CD4-positive, CD25-positive, alpha-beta regulatory T cell (primary cell): ENCODE measurements at places on chromosomes 16 and 17.
A peak's percentile ranks its signal among the peaks of the same experiment; 100 is the strongest.

- DNase-seq, result no peak
Observed at GRCh38 chr17:33079201-33079600, 87.6 kb downstream of the SPACA3 start.

GRCh38 chr17:67043283-67043682 is 1.1 kb upstream of the CACNG1 start:
- no peak for DNase-seq

GRCh38 chr16:57276596-57276995 is 7.9 kb downstream of the PLLP start:
- DNase-seq, result no peak

GRCh38 chr17:48231995-48232959 is 124.7 kb downstream of the SNX11 start:
- DNase-seq, result no peak

- no peak for DNase-seq
Observed at GRCh38 chr17:55330344-55330933, 65.7 kb downstream of the HLF start.

DNA sequence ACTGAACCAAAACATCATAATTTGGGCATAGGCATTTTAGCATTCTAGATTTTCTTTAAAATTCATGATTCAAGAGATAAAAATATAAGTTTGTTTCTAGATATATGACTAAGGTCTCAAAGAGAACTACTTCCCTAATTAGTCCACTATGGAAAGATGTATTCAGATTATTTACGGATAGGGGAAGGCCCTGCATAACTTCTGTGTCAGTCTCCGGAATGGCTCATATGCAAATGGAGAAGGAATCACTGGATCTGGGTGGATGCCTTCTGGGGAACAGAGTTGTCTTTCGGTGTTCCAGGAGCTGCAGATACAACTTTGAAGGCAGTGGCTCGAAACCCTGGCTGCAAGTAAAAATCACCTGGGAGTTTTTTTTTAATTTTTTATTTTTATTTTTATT is 17.1 kb upstream of the WFIKKN2 start:
- DNase-seq, result no peak

- no peak for DNase-seq
Observed at GRCh38 chr17:15973834-15974233, 25.7 kb downstream of the ZSWIM7 start.

GRCh38 chr16:31486045-31486444 is 3.1 kb downstream of the SLC5A2 start:
- DNase-seq, result no peak

DNA sequence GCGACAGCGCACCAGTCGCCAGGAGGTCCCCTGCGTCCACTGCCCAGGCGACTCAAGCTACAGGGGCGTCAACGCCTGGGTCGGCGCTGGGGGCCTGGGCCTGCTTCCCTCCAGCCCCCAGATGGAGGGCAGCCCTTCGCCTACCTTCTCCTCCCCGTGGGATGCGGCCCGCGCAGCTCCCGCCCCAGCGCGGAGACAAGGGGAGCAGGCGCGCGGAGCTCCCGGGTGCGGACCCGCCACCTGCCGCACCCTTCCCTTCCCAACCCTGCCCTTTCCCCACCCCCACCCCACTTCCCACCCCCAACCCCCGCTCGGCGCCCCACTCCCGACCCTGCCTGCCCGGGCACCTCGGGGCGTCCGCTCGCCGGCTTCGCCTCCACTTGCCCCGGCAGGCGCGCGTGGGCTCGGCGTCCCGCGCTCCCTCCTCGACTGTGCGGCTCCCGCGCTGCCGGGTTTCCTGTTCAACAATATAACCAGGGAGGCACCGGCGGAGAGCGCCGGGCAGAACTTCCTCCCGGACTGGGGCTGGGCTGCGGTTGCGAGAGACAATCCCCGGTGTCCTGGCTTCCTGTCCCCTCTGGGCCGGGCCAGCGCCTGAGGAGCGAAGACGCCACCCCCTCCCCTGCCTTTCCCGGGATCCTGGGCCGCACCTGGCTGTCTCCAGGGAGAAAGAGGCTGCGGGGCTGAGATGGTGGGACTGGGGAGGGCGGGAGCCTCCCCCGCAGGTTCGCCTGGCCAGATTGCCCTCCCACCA is at the start of gene ARHGAP27:
Gene ARHGAP27 (minus strand): TSS at position 466 of the 754 bp plus-strand sequence. CDS start 2,591 bp downstream, outside the sequence.
- DNase-seq, result no peak

- peak; percentile 75 for DNase-seq
Observed at GRCh38 chr17:30332057-30332542, 1.8 kb downstream of the TMIGD1 start.

DNA sequence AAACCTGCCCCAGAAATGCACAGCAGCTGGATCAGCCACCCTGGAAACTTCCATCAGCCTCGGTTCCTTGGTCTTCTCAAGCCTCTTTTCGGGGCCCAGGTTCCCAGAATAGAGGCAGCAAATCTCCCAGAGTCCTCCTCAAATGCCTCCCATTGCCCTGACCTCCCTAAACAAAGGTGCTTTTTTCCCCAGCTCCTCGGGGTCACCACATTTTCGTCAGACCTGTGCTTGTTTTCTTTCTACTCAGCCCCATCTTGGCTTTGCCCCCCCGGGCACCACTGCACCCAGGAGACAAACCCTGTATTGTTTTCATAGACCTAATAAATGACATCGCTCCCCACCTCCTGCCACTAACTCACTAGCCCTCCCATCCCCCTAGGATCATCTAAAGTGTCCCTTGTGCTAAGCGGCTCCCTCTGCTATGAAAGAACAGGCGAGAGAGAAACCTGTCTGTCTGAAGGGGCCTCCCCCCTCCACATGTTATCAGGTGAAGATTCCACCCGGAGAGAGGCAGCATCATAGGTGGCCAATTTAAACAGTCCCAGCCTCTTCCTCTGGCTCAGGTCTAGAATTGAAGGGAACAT is 451.1 kb downstream of the SOX9 start:
- no peak for DNase-seq

- DNase-seq, result no peak
Observed at GRCh38 chr17:82748756-82749155, 3.1 kb upstream of the TBCD start.

GRCh38 chr17:32773856-32774694 is 102.8 kb downstream of the MYO1D start:
- DNase-seq, result no peak

GRCh38 chr17:74431568-74432423 is at the start of gene GPRC5C:
TSS of gene GPRC5C (plus strand) at chr17:74432088. CDS start at chr17:74439777, 7,689 bp downstream.
- peak; percentile 30 for DNase-seq

DNA sequence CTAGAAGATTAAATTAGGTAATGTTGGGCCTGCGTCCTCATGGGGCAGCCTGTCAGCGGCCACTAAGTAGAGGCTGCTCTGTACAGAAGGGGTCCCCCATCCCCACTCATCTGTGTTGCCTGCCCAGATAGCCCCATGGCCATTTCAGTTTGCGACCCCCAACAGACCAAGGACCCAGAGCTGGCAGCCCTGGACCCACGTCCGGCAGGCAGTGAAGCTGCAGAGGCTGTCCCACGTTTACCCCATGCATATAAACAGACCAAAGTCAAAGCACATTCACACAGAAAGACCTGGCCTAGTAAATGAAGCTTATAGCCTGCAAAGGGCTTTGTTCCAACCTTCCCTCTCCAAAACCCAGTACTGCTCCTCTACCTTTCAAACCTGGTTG is 4.6 kb downstream of the PDF start:
- DNase-seq, result no peak

- DNase-seq, result no peak
Observed at GRCh38 chr16:82993415-82993814, 366.6 kb downstream of the CDH13 start.

GRCh38 chr17:61484174-61484573 is 32.0 kb downstream of the TBX4 start:
- no peak for DNase-seq

DNA sequence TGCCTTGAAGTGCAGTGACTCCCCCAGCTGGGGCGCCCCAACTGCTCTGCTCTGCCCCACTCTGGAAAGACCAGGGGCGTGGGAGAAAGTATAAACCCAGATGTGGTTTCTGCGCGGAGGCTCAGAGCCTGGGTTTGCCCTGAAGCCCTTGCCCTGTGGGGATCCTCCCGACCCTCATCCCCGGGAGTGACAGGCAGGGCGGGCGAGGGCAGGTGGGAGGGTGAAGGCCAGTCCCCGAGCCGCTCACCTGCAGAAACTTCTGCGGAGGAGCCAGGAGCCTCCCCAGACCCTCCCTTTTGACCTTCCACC is 3.8 kb downstream of the TPSD1 start:
- DNase-seq, result no peak

DNA sequence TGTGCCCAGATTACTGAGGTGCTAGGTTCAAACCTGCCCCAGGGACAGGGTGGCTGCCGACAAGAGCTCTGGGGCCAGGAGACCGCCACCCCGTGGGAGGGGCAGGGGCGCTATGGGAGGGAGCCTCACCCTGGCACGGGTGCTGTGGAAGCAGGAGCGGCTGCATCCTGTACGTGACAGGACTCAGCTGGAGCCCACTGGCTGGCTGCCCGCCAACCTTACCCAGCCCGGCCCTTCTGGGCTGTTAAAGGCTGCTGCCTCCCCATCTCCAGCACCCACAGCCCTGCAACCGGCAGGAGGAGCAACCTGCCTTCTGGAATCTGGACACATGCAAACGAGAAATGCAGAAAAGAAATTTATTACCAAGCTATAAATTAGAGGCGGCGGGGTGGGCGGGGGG is 11.2 kb downstream of the PAM16 start:
- no peak for DNase-seq

DNA sequence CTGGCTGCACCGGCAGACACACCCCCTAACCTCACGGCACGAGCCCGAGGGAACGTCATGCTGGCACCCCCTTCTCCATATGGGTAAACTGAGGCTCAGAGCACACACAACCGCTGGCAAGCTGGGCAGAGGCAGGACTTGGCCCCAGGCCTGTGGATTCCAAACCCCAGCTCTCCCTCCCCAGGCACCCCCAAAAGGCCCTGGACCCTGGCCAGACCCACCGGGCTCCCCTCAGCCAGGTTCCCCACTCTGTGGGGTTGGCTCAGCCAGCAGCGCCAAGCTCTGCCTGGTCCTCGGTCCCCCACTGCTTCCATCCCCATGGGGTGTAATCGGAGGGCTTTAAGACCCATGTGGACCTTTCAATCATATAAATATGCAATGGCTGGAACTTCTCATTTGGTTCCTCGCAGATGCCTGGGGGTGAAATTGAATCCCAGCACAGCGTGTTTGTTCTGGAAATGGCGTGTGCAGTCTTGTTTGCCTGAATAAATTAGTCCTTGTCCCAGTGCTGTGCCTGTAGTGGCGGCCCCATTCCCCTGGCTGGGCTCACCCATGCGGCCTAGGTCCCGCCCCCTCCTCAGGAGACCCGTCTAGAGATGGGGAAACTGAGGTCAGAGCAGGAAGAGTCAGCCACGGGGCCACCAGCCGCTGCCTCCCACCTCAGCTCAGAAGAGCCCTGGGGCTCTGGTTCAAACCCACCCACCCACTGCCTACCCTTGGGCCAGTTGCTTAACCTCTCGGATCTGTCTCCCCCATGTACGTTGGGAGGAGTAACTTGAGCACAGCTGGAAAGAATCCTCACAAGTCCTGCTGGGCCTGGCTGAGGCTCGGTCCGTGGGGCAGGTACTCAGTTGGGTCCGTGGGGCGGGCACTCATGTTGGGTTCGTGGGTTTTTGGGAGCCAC is 57.3 kb downstream of the ZFPM1 start:
- DNase-seq, result no peak

DNA sequence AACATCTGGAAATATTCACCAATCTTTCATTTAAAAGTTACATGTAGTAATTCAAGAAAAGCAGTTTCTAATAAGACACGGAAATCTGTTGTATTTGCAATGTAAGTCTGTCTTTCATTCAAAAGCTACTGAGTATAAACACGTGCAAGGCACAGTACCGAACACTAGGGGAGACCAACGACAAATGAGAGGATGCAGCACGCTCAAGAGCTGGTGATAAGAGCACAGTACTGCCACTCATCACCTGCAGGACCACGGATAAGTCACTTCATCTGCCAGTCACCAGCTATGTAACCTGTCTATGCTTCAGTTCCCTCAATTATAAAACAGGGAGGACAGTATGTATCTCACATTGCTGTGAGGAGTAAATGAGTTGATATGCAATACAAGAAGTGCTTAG is 67.1 kb downstream of the CLEC18A start:
- DNase-seq, result peak; percentile 8

DNA sequence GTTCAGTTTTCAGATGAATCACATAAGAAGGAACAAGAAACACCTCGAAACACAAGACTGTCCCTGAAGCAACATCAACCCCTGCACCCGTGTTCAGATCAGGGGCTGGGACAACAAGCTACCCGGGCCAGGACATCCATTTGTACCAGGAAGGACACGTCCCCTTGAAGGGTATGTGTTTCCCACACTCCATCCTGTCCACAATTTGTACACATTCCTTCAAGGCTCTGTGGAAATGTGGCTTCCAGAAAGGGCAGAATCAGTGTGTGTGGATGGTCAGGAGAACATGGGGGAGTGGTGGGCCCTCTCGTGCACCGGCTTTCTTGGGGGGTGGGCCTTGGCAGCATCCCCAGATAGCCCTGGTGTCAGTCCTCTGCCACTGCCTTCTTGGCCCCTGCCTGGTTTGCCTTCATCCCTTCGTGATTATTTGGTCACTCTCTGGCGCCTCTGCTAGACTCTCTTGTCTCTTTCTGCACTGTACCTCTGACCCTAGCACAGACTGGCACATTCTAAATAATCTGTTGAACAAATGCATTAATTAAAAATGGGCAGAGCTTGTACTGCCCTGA is 10.3 kb downstream of the KIFC3 start:
- no peak for DNase-seq

DNA sequence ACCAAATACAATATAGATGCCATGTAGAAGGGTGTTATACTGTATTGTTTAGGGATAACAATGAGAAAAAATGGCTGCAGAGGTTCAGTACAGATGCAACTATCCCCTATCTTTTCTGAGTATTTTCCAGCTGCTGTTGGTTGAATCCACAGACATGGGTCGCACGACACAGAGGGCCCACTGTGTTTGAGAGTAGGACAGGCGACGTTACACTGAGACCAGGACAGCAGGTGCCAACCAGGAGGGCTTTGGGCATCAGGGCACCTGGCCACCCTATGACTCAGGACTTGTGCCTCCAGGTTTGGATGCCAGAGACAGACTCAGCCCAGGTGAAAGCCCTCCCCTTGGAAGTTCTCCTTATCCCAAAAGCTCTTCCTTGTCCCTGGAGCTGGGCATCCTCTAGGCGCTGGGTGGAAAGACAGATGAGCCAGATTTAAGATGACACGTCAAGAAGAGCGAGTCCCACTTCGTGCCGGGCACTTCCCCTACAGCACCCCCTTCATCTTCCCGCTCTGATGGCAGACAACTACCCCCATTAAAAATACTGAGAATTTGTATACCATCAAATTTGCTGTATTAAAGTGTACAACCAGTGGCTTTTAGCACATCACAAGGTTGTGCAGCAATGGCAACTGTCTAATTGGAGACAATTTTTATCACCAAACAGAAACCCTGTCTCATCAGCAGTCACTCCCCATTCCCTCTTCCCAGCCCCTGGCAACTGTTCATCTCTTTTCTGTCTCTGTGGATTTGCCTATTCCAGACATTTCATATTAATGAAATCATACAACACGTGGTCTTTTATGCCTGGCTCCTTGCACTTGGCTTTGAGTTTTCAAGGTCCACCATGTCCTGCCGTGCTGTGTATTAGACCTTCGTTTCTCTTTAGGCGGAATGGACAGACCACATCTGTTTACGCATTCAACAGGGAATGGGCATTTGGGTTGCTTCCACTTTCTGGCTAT is 30.6 kb downstream of the TNFRSF13B start:
- no peak for DNase-seq

- no peak for DNase-seq
Observed at GRCh38 chr17:78390241-78391050, 12.0 kb downstream of the PGS1 start.

- DNase-seq, result no peak
Observed at GRCh38 chr16:49596068-49596467, 222.5 kb downstream of the C16orf78 start.

- DNase-seq, result no peak
Observed at GRCh38 chr17:4204190-4204589, 59.6 kb downstream of the ANKFY1 start.
